Natural killer cell (primary cell): ENCODE measurements at places on chromosomes 12 and 14. TPM values are rescaled to one million over a fixed set of nuclear protein-coding genes. Genes with fewer than 3 reads are reported as not detected.

DNA sequence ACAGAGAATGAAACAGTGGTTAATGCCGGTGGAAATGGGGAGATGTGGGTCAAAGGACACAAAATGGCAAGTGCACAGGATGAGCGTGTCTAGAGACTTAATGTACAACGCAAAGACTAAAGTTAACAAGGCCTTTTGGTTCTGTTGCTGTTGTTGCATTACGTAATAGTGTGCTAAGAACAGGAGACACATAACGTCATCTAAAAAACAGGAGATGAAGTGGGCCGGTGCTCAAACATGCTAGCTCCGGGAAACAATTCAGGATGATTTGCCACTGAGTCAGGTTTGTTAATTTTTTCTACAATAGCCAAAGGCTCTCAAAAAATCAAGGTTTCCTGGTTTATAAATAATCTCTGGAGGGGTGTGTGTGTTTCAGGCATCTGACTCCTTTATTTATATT is 55.5 kb downstream of the ETV6 start:
- DNase-seq: no peak

DNA sequence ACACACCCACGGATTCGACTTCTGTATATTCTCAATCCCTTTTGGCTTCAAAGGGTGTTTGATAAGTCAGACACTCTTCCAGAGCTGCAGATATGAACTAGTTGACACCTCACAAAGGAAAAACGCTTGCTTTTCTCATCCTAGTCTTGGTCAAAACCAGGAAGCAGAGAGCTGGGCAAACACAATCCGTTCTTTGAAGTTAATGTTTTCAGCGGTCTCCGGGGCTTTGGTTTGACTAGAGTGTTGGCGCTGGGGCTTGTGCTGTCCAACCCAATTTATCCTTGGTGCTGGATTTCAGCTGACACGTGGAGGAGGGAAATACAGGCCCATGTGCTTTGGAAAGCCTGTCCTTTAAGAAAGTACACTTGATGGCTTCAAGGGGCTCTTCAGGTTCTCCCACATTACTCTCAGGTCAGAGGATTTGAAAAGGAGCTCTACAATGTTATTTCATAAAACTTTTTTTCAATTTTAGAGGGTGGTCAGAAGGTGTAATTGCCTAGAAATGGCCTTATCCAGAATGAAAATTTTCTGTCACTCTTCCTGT is 985.8 kb downstream of the VRK1 start:
- DNase-seq: no peak

Gene KLRC4
- 54.7 TPM for total RNA-seq

DNA sequence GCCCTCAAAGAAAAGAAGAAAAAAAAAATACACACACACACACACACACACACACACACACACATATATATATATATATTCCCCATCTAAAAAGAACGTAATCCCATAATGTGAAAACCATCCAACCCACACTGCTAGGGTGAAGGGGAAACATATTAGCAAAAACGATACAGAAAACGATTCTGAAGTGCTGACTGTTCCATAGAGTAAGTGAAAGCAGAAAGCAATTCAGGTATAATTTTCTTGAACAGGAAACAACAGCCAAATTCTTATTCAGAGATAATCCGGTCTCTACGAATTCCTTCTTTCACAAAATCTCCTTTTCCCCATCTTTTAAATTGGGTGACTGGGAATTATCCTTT is 393.5 kb downstream of the NOVA1 start:
- DNase-seq: no peak

DNA sequence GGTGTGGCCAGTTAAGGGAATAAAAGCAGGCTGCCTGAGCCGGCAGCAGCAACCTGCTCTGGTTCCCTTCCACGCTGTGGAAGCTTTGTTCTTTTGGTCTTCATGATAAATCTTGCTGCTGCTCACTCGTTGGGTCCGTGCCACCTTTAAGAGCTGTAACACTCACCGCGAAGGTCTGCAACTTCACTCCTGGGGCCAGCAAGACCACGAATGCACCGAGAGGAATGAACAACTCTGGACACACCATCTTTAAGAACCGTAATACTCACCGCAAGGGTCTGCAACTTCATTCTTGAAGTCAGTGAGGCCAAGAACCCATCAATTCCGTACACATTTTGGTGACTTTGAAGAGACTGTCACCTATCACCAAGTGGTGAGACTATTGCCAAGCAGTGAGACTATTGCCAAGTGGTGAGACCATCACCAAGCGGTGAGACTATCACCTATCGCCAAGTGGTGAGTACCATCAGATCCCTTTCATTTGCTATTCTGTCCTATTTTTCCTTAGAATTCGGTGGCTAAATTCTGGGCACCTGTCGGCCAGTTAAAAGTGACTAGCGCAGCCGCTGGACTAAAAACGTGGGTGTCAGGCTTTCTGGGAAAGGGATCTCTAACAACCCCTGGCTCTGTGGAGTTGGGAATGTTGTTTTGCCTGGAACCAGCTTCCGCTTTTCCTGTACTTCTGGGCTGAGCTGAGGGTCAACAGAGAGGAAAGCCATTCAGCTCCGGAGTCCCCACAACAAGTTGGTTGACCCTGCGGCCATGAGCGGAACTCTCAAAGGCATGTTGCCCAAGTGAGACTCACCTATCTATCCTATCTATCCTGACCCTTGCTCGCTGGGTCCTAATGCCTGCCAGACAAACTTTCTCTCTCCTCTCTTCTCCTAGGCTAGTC is at the start of gene DHRS2:
TSS of gene DHRS2 (plus strand) at position 48 of the 895 bp plus-strand sequence. CDS start 2,501 bp downstream, outside the sequence.
- DNase-seq: no peak

DNA sequence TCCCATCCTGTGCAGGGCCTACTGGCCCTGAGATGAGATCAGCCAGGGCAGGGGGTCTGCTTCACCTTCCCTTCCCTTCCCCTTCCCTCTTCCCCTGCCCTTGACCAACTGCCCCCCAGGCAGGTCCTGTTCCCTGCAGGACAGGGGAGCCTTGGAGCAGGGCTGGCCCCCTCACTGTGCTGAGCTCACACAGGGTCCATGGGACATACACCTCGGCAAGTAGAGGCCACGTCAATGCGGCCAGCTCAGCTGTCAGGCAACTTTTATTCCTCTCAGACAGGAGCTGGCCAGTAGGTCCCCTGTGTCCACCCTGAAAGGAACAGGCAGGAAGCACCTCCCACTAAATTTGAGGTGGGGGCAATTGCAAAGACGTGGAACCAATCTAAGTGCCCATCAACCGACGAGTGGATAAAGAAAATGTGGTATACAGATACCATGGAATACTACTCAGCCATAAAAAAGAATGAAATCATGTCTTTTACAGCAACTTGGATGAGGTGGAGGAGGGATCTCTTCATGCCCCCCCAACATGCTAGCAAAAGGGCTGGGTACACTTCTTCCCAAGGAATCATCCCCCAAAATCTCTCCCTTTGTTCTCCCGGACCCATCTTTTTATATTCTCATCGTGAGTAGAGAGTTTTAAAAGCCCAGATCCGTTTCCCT is 148.7 kb downstream of the BCL11B start:
- DNase-seq: no peak

DNA sequence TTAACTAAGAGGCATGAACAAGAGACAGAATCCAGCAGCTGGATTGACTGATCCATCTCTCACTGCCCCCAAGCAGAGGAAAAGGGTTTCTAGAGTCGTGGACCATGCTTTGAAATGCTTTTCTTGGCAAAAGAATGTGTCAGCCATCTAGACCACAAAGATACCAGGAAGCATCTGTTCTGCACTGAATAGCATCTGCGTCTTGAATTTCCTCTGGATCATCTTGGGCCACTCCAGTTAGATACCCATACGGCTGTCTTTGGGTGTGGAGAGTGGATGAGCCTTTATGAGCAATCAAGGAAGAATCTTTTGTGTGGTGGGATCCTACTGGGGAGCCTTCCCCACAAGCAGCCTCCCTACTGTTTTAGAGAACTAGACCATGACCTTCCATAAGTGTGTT is 16.0 kb upstream of the RFX4 start:
- DNase-seq: no peak
